ENCODE measurements at places on chromosomes 4 and X.

DNA sequence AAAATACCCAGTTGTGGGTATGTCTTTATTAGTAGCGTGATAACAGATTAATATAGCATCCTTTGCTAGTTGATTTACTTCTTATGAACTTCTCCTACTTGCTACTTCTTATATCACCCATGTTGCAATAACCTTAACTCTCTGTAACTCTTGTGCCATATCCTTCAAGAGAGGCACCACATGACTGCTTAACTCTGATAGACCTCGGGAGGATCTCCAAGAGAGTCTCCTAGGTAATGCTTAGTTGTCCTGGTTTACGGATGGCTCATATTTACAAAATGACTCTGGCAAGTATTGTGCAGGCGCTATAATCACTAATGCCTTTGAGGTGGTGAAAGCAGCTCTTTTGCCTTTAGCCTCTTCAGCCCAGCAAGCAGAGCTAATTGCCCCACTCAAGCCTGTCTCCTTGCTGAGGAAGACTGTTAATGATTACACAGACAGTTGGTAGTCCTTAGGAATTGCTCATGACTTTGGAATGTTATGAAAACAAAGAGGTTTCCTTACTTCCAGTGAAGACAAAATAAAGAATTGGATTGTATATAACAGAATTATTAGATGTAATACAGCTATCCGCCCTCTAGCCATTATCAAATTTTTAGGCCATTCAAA, 1305.8 kb downstream of the PCDH7 start:
- no peak for DNase-seq

DNA sequence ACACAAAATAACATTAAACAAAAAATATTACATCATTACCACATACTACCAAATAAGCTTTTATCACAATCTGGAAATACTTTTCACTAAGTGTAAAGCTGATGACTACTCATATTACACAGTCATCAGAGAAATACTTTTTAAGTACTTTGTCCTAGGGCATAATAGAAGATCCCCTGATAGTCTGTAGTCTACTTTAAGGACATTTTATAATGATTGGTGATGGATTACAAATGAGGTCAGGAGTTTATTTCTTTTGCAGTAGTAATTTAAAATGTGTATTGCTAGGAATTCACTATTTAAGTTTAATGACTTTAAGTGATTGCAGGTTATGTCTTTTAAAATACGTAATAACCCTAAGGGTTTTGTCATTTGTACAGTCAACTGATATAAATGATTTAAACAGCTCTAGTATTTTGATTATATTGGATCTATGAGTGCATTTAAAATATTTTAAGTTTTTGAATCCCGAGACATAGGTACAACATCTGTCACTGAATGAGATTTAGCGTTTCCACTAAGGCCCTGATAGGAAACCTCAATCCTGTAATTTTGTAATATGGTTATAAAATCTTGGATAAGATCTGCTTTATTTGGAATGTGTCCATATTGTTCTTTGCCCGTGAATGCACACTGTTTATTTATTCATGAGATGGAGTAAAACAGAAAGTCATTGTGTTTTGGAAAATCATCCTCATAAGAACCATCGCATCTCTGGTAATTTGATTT, 189.5 kb downstream of the ARAP2 start:
- DNase-seq, result no peak

DNA sequence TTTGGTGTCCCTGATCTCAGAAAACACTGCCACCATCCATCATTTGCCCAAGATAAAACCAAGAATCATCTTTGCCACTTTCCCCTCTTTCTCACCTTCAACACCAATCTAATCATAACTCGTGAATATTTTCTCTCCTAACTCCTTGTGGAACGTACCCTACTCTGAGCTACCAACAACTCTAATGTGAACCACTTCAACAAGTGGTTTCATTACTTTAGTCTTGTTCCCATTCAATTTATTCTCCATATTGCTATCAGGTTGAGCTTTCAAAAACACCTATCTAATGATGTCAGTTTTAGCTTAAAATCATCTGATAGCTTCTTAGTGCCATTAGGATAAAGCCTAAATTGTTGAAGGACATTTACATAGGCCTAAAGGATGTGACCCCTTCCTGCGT, 39.8 kb upstream of the CXorf38 start:
- no peak for DNase-seq

GRCh38 chrX:13778916-13779315, 38.0 kb downstream of the GPM6B start:
- no peak for DNase-seq

DNA sequence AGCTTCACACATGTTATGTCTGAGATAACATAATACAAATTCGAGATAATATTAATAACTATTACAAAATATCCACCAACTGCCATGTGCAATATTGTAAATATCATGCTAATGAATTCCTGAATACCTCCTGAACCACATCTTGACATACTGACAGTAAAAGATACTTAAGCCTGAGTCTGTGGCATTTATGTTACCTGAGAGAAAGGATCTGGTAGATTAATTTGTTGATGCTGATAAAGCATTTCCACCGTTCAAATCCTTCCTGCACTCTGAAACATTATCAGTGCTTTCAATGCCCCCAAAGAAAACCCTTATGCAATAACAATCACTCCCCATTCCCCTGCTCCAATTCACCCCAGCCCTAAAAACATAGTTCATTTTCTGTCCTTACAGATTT, 38.8 kb upstream of the ADGRA3 start:
- DNase-seq, result no peak

- no peak for DNase-seq
These were observed 115.7 kb upstream of the GATB start for GRCh38 chr4:151876381-151876988.

DNA sequence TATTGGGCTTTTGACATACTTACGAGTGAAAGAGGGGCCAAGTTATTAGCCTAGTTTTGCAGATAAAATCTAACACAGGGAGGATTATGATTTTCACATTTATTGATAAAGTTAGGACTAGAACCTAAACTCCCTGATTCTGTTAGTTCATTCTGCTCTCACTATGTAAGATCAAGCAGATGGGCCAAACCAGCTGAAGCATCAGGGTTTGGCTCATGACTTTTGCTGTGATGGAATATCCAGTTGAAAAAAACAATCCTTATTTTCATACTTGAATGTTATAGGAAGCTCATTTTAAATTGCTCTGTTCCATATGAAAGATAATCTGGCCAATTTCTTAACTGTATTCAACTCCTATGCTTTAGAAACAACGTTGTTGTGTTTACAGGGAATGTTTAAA, 21.2 kb downstream of the SPRY1 start:
- no peak for DNase-seq

DNA sequence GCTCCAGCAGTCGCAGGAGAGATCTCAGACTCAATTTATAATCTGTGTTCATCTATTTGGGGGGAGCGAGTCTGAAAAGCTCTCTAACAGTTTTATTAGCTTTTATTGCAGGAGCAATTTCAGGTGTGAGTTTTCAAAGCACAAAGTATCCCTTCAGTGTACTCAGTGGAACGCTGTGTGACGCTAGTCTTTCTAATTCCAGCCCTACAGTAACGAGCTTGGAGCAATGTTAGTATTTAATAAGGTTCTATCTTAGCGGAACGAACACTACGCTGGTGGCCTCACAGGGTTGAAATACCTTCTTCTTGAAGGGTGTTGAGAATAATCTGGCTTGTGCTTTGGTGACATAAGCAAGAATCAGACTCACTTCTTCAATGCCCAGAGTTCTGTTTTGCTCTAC, 8.4 kb downstream of the HS3ST1 start:
- no peak for DNase-seq

Data from anterior cingulate cortex (tissue), 58 donors.